CD4-positive, alpha-beta memory T cell (primary cell): ENCODE measurements at places on chromosomes 12 and 14. TPM values are rescaled to one million over a fixed set of nuclear protein-coding genes. Genes with fewer than 3 reads are reported as not detected.
A peak's percentile ranks its signal among the peaks of the same experiment; 100 is the strongest.

- DNase-seq: no peak
Observed at GRCh38 chr12:85654456-85654840, 181.8 kb downstream of the RASSF9 start.

- DNase-seq: no peak
Observed at GRCh38 chr12:88577537-88577936, 2.7 kb downstream of the KITLG start.

DNA sequence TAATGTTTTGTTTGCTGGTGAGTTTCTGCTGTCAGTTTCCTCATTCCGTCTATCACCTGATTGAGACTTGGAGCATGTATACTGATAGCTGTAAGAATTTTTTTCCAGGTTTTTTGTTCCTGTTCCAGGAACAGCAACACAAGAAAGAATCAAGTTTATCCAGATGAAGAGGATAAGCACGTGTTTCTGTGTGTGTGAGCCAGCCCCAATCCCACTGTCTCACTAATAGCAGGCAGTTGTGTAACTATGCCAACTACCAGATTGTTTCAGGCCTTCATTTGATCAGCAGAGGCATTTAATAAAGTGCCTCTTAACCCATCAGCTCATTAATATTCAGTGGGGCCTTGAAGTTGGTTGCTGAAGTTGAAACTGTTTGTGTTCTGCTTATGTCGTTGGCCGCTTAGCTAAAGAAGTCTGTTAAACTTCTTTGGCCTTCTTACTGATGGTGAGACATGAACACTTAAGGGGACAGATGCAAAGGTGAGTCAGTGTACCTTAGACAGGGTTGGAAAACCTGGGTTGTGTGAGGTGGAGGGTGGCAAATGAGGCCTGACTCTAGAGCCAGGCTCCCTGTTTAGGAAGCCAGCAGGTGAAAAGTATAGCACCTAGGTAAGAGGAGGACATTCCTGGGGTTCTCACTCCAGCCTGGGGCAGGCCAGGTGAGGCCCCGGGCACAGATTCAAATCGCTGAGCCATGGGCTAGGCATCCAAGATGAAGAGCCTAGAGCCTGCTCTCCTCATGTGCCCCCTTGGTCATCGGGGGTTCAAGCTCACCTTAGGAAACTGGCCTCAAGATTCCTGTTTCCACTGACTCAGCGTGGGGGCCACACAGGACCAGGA lies 3.7 kb downstream of the ANKRD13A start:
- DNase-seq: no peak

- no peak for DNase-seq
Observed at GRCh38 chr12:13661005-13661887, 320.2 kb downstream of the GRIN2B start.

GRCh38 chr12:91744597-91744996 lies 401.0 kb downstream of the BTG1 start:
- no peak for DNase-seq

Gene ANO2
- total RNA-seq: not detected

- DNase-seq: no peak
Observed at GRCh38 chr14:100779691-100780080, 46.2 kb upstream of the MEG3 start.

- no peak for DNase-seq
Observed at GRCh38 chr12:94768398-94769046, 118.2 kb upstream of the TMCC3 start.

DNA sequence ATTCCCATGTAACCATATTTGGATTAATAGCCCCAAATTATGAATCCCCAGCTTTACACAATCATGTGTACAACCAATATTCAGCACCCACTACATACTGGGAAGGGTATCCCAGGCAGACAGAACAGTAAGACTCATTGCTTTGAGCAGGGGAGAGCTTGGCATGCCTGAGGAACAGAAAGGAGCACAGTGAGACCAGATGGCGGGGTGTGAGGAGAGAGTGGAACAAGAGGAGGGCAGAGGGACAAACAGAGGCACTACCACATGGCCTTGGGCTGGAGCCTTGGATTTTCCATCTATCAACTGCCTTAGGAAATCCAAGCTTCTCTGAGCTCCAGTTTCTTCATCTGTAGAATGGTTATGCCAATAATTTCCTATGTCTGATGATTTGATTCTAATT lies 3.8 kb downstream of the DGKA start:
- DNase-seq: no peak

Gene OR4E2
- not detected for total RNA-seq

- peak; percentile 74 for DNase-seq
Observed at GRCh38 chr14:63650256-63650952, 8.7 kb upstream of the WDR89 start.

GRCh38 chr12:119432949-119433348 lies 98.4 kb downstream of the CCDC60 start:
- no peak for DNase-seq

Gene SYT1
- total RNA-seq: not detected

Gene IFNG-AS1
- total RNA-seq: 11.7 TPM

- no peak for DNase-seq
Observed at GRCh38 chr14:19743256-19743655, at the start of gene OR4Q3. TSS of gene OR4Q3 (plus strand) at chr14:19743571.

GRCh38 chr12:111569363-111570083 lies 29.6 kb downstream of the ATXN2 start:
- no peak for DNase-seq

- no peak for DNase-seq
Observed at GRCh38 chr12:109764776-109765445, 51.3 kb downstream of the FAM222A start.

Gene SIX1
- total RNA-seq: not detected

DNA sequence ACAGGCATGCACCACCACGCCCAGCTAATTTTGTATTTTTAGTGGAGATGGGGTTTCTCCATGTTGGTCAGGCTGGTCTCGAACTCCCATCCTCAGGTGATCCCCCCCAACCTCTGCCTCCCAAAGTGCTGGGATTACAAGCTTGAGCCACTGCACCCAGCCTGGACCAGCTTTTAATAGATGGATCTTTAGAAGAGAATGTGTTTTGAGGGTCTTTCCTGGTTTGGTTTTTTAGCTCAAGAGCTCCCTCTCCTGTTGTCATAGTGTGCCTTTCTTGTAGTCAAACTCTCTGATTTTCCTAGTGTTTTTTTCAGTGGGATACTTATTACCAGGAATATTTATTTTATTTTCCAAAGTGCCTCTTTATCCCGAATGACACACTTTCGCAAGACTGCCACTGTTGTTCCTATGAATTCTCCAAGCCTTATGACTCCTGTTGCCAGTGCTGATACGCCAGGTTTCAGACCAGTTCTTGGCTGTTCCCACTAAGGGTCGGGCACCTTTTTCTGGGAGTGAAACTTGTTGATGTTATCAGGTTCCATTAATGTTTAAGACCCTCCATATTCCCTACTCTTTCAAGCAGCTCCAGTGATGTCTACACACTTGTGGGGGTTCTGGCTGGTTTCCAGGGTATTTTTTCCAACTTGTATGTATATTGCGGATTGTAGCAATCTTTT lies 31.5 kb upstream of the LIMA1 start:
- DNase-seq: no peak

GRCh38 chr14:69931960-69932359 lies 52.7 kb downstream of the SMOC1 start:
- no peak for DNase-seq

DNA sequence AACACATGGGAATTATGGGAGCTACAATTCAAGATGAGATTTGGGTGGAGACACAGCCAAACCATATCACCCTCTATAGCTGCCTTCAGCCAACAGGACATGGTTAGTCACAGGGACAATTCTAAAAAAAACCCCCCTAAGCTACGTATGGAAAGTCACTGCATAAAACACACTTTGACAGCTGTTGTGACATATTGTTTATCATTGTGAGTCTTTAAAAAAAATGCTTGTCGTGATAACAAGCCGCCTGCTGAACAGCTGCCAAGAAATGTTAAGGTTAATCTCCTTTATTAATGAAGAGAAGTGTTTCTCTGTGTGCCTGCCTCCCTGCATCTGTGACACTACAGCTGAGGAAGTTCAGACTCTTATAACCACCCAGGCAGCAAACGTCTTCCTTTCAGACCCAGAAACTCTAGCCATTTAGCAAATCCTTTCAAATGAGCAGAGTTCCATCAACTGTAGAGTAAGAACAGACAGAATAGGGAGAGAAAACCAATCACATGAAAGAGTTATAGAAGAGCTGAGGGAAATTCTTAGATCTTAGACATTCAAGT lies 1459.6 kb upstream of the TMEM132C start:
- DNase-seq: no peak

- peak; percentile 47 for DNase-seq
Observed at GRCh38 chr14:21940887-21941856, 267.6 kb upstream of the OR4E1 start.

DNA sequence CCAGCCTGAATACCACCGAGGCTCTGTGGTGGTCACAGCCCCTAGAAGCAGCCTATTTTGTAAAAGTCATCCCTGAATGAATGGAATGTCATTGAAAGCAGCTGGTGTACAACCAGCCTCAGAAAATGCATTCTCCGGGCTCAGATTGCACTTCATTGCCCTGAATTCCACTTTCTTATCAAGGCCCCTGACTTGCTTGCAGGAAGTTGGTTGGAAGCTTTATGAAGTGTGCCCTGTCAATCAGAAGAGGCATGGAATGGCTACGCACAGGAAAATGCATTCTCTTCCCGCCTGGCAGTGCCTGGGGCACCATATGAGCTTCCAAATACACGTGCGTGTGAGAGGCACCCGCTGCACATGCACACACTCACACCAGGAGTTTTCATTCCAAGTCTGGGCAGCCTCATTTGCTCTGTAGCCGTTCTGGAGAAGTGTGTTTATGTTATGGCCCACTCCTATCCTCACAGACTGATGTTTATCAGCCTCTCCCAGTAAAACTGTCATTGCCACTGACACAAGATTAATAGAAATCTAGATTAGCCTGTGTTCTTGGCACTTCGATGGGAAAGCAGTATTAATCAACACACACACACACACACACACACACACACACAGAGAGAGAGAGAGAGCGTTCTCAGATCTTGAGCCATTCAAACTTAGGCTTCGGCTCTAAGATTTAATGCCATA lies 63.9 kb downstream of the NUAK1 start:
- DNase-seq: no peak

DNA sequence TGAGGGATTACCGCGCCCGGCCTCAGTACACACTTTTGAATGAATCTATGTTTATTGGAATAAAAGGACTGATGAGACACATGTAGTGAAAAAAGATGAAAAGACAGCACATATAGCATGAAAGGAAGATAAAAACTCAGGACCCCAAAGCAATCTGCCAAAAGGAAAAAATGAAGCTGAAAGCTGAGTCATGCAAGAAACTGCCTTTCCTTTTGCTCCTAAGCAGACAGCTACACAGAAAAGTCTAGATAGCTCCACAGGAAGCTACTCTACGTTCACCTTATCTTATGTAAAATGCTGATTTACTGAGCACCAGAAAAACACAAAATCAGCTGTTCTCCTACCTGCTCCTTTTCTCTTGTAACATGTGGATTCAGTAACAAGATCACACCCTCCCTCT lies 128.4 kb downstream of the NTF3 start:
- no peak for DNase-seq

DNA sequence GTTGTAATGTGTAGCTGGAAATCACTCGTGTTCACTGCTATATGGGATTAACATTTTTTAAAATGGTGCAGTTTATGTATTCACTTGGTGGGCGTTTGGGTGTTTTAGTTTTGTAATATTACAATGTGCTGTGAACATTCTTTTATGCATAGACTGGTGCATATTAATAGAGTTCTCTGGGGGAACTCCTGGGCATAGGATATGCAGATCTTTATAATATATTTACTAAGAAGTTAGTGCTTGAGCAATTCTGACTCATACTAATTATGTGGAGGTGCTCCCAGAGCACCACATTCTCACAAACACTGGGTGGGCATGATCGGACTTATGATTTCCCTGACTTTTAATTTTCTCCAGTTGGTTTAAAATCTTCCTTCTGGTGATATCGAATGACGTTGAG lies 342.3 kb downstream of the PDZRN4 start:
- DNase-seq: no peak

Gene CLEC14A
- total RNA-seq: not detected

Gene NFATC4
- not detected for total RNA-seq

Gene TC2N
- 325 TPM for total RNA-seq

Gene ABCD2
- total RNA-seq: 19.0 TPM

DNA sequence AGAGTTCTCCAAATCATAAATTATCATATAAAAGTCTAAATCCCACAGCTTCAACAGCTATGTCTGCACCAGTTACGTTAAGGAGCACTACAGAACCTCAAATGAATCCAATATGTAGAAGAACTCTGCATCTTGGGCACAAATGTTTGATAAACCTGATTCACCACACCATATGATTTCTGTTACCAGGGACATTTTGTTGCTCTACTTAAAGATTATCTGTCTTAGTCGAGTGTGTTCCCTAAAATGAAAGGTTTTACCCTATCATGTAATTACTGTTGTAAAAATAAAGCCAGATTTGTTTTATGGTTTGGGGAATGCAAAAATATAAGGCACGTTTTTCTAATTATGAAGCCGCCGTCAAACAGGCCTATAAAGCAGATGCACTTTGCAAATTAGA lies 363.1 kb downstream of the EGLN3 start:
- DNase-seq: no peak

- no peak for DNase-seq
Observed at GRCh38 chr12:113186666-113187325, 1.3 kb downstream of the RITA1 start.

DNA sequence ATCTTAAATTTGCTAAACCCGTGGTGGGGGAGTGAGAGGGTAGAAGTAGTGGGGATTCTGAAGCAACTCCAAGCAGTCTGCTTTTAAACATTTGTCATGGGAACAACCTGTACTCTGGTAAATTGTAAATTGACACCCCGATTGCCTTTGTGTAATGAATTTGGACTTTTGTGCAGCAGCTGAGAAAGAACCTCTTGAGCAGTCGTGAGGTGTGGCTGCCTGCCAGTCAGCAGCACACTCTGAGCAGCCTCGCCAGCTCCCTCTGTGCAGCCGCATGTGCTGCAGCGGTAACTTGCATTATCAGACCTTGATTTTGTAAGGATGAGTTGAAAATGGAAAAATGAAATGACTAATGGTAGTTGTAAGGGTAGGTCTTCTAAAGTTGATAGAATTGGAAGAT lies 74.3 kb downstream of the SUSD6 start:
- no peak for DNase-seq

GRCh38 chr12:67803278-67803993 lies 154.9 kb downstream of the DYRK2 start:
- DNase-seq: no peak

Gene EML1
- total RNA-seq: 0.22 TPM

- no peak for DNase-seq
Observed at GRCh38 chr14:71119075-71119474, 211.8 kb downstream of the PCNX1 start.

Gene KRT83
- not detected for total RNA-seq

GRCh38 chr12:116808113-116809105 lies 70.3 kb downstream of the RNFT2 start:
- DNase-seq: no peak

GRCh38 chr14:64147126-64147790 lies 146.9 kb downstream of the ESR2 start:
- DNase-seq: no peak

GRCh38 chr14:24426912-24427536 lies 2.4 kb downstream of the CBLN3 start:
- no peak for DNase-seq

DNA sequence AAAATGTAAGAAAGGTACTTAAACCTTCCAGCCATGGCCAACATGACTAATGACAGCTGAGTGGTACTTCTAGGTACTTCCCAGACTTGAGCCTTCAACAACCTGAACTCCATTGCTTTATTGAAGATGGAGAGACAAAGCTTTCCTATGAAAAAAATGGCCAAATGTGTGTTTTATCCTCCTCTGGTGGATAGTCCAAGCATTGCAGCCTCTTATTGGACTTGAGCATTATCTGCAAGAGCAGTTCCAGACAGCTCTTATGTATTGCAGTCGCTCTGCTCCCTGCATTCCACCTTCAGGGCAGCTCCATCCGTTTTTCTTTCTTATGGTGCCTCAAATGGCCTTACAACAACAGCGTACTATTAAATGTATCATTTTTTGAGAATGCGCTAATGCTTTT lies 588.2 kb downstream of the NRXN3 start:
- DNase-seq: no peak
